Cardiac atrium fibroblast (primary cell): ENCODE measurements at places on chromosomes 4 and X. TPM values are rescaled to one million over a fixed set of nuclear protein-coding genes. Genes with fewer than 3 reads are reported as not detected.

The BCLAF3 gene
- 1.5 and 2.9 TPM in 2 replicates for total RNA-seq

The GAGE12H gene
- total RNA-seq = not detected in 2 replicates

The ZDHHC15 gene
- total RNA-seq = under 0.01 TPM in 1 of 2 replicates, not detected in the other

The N4BP2 gene
- 1.8 and 2.3 TPM in 2 replicates for total RNA-seq

The SLC2A9 gene
- total RNA-seq = 4.0 and 11.5 TPM in 2 replicates

The CFI gene
- total RNA-seq = 3.2 and 10.7 TPM in 2 replicates

The OPRPN gene
- total RNA-seq = not detected in 2 replicates

The VEGFC gene
- total RNA-seq = 12.6 and 15.2 TPM in 2 replicates

The SSX4B gene
- not detected in 2 replicates for total RNA-seq

The BEX5 gene
- total RNA-seq = not detected in 2 replicates

The ACOT9 gene
- 42.4 and 52.3 TPM in 2 replicates for total RNA-seq

The PRSS12 gene
- total RNA-seq = under 0.01 TPM in 1 of 2 replicates, not detected in the other

The CDX4 gene
- not detected in 2 replicates for total RNA-seq

The UGT2B10 gene
- not detected in 2 replicates for total RNA-seq

The CCNB3 gene
- 0.18 TPM in 1 of 2 replicates, not detected in the other for total RNA-seq

The CPEB2 gene
- total RNA-seq = 9.6 and 12.0 TPM in 2 replicates

The ASB11 gene
- total RNA-seq = not detected in 2 replicates

The MYL5 gene
- total RNA-seq = 15.1 and 20.0 TPM in 2 replicates

The BEX2 gene
- not detected in 2 replicates for total RNA-seq

The RAB41 gene
- total RNA-seq = not detected in 2 replicates

The OTUD6A gene
- total RNA-seq = not detected in 2 replicates

The NIPAL1 gene
- 0.54 and 1.6 TPM in 2 replicates for total RNA-seq

The KLB gene
- not detected in 2 replicates for total RNA-seq

The SULT1E1 gene
- total RNA-seq = 9.6 and 10.2 TPM in 2 replicates

The RASGEF1B gene
- 0.36 and 1.1 TPM in 2 replicates for total RNA-seq

The TMEM156 gene
- total RNA-seq = 0.18 TPM in 1 of 2 replicates, not detected in the other

The H2BW1 gene
- not detected in 2 replicates for total RNA-seq

The NSDHL gene
- total RNA-seq = 19.7 and 25.8 TPM in 2 replicates

The UGT2A1 gene
- total RNA-seq = 0.16 TPM in 1 of 2 replicates, not detected in the other
